GM23248 (cell line): ENCODE measurements at places on chromosomes 2 and 18.

- no peak for DNase-seq
These were observed 528.6 kb upstream of the ID2 start for GRCh38 chr2:8153258-8153718.

- peak; percentile 57 for DNase-seq
These were observed 9.0 kb downstream of the MALL start for GRCh38 chr2:110106642-110107041.

- DNase-seq: no peak
These were observed 133.8 kb downstream of the NAPG start for GRCh38 chr18:10659594-10659993.

GRCh38 chr2:171521361-171522051, 768 bp upstream of the CYBRD1 start:
- peak; percentile 3 for DNase-seq
